ENCODE measurements at places on chromosomes 16 and 17.

DNA sequence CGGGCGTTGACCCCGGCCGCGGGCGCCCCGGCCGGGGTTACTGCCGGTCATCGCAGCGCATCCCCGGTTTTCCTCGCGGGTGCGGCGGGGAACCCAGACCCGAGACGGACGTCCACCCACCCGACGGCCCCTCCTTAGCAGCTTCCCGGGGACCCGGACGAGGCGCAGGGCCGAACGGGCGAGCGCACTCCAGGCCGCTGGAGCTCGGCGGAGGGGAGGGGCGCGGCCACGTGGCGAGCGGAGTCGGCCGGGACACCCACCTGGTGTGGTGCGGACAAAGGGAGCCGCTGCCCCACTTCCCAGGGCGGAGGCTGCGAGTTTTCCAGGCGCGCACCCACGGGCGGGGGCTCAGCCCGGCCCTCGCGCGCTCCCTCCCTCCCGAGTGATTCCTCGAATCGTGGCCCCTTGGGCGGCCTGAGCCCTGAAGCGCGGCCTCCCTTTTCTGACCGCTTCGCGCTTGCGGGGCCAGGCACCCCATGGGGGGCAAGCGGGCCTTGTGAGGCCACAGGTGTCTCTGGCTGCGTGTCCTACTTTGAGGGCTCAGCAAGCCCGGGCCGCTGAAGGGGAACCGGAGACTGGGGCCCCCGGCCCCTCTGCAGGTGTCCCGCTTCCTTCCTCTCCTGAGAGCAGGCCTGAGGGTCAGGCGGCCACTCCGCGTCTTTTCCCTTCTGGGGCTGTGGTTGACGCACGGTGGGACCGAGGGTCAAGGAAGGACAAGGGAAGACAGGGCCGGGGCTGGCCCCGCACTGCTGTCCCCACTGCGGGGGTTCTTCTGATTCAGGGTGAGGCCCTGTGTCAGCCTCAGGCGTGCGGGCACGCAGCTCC lies 1.1 kb upstream of the FASN start:
- DNase-seq = peak; percentile 56

GRCh38 chr16:72493716-72494415 lies 321.9 kb upstream of the PMFBP1 start:
- no peak for DNase-seq

DNA sequence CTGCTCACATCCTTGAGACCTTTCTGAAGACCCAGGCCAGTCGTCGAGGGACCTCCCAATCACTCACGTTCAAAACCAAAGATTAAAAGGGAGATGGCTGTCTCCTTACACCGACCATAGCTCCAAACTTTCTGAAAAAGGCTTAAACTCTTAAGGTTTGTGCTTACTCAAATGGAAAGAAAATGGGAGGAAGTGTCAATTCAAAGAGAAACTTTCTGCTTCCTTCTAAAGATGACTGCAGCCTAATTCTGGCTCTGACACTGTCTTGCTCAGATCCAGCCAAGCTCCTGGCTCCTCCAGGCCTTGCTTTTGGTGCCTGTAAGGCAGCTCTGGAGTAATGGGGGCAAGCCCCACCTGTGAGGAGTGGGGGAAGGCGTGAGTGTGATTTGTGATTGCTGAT lies 54.9 kb upstream of the WSB1 start:
- DNase-seq = no peak

DNA sequence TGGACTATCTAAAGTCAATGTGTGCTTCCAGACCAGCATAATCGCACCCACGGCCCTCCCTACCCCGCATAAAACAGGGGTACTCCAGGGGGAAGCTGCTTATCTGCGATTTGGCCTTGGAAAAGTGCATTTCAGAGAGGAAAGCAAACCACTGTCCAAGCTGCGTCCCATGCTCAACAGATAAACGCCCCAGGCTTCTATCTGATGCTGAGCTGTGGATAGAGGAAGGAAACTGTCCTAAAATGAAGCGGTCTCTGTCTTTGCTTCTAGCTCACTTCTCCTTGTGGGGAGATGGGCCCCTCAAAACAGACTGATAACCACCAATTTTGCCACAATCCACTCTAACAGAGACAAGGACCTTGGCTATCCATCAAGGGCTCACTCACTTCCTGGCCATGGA lies 160.5 kb upstream of the TNRC6C start:
- no peak for DNase-seq

DNA sequence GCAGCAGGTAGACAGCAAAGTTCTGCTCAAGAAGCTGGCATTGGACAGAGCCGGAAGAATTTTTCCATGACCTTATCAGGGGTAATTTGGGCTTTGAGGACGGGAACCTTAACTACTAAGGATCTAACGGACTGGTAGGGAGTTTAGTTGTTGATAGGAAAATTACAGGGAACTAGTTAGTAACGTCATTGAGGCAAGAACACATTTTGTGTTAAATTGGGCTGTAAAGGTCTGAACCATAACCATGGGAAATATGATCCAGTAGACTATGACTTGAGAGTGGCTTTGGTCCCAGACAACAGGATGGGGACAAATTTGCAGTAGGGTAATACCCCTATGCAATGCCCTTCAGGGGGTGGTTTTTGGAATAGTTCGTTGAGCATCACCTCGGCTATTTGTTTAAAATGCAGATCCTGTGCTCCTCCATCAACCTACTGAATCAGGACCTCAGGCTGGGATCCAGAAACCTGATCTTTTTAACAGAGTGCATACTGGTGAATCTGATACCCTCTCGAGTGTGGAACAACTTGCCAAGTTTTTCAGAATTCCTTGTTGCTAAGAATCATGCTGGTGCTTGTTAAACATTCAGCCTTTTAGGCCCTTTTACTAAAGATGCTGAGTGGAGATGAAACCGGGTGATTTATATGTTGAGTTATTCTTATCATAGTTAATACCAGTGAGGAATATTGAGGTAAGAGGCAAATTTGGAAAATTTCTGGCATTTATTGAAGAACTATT lies 255.1 kb downstream of the MAP2K6 start:
- no peak for DNase-seq

DNA sequence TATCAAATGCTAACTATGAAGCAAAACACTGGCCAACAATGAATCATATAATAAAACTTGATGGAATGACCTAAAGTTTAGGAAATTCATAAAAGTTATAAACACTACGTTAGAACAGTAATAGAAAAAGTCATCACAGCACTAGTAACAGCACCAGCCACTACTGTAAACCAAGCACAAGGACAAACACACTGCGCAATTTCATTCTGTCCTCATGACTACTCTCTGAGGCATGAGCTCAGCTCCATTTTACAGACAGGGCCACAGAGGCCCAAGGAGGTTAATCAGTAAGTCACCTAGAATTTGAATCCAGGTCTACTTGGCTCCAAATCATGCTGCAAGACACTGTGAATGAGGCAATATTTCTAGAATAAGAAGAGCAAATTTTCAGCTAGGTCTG lies 13.4 kb downstream of the EMC8 start:
- DNase-seq = no peak

DNA sequence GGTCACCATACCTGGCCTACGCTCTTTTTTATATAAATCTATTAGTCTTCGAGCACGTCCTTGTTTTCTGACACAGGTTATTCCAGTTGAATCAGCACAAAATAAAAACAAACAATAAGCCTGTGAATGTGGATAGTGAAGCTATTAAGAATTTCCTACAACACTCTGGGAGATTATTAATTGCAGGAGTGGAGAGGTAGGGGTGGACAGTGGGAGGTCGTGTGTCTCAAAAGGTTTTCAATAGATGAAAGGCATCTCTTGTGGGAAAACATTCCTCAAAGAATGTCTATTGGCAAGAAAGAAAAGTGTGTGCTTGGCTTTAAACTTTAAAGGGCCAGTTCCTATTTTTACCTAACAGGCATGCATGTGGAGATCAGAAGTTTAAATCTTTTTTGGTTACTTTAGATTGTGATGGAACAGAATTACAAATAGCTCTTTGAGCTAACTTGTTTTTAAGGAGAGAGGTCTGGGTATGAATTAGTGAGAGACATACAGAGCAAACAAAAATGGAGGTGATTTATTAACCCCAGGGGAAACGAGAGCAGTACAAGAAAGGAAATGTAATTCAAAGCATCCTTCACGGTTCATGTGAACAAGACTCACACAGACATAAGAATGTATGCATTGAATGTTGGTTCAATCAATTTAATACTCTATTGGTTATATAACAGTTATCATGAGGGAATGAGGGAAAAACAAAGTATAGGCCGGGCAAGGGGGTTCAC lies 9.0 kb downstream of the SMYD4 start:
- DNase-seq = peak; percentile 7

DNA sequence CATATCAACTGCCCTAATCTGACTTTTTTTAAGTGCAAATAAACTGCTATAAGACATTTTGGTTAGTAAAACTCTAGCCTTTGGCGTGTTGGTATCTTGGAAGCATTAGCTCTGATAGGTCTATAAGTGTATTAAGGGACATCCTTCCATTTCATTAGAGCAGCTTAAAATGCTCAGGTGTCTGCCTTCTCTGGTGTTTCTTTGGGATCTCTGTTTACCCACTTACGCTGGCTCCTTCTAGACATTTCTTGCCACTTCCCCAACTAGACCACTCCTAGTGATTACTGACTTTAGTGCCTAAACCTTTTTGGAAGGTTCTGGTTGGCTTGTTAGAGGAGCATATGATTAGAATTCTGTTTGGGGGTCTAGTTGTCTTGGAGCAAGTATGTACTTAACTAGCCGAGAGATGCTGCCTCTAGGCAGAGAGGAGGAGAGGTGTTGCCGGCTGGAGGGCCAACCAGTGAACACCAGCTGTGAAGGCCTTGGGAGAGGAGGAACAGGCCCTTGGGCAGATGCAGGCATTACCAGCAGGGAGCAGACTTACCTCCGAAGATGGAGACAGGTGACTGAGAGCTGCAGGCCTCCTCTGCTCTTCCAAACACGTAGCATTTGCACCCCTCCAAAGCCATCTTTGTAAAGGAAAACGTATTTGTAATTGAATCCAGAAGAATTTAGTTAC lies 15.2 kb upstream of the CLEC18C start:
- no peak for DNase-seq

- no peak for DNase-seq
Measured at GRCh38 chr16:11542069-11542744, 44.5 kb downstream of the LITAF start.

DNA sequence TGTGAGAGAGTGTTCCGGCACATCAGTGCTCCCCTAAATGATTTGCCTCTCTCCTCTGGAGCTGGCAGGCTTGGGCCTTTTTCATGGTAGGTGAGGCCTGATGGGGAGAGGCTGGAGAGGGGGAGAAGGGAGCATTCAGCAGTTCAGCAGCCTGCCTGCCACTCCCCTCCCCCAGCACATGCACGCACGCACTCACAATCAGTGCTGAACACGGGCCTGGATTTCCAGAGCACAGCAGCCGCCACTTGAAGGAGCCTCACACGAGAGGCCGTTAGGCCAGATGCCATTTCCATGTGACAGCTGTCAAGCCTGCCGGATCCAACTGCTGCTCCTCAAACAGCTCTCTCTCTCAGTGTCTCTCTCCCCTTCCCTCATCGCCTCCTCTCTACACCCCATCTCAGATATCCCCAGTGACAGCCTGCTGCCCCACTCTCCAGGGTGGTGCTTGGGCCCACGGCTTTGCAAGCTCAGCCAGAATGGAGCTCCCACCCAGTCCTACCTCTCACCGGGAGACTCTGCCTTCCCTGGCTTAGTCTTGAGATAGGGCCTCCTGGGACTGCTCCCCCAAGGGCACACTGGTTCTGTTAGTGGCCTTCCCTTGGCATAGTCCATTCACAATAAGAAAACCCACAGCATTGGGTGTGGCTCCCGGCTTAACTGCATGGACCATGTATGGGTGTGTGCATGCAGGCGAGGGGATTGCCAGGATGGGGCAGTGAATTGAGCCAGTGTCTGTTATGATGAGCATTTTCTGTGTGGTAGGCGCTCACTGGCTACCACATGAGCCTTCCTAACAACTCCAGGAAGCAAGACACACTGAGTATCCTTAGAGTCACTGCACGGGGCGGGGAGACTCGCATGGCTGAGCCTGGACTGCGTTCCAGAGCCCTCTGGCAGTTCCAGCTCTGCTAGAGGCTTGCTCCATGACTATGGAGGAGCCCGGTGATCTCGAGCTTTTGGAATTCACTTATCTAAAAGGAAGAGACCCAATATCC lies 226.2 kb downstream of the CCDC182 start:
- DNase-seq = peak; percentile 44

GRCh38 chr17:76554131-76554530 lies 14.3 kb downstream of the PRCD start:
- DNase-seq = no peak
